Fibroblast of skin of right biceps (primary cell): ENCODE measurements at places on chromosomes 7 and 10.

GRCh38 chr7:151198945-151199848 is 11.1 kb downstream of the H2BK1 start:
- no peak for DNase-seq

GRCh38 chr10:31129271-31129670 is 97.6 kb upstream of the ZNF438 start:
- DNase-seq, result peak; percentile 95

DNA sequence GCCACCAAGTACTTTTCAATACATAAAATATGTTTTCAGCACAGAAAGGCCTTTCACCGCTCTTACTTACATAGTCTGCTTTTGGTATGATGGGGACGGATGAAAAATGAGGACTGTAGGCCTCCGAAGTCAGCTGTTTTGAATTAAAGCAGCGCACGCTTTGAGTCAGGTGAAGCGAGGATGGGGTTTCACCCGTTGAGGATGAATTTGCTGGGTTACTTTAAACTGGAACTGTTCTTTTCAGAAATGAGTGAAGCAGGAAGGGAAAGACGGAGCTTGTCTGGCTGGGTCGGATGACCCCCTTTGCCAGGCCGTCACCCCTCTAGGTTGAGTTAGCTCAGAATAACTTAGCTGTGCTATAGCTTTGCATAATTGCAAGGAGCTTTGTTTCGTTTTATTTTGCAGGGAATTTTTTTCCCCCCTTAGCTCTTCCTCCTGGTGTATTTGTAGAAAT is 40.0 kb downstream of the CUX1 start:
- DNase-seq, result no peak

- DNase-seq, result no peak
Observed at GRCh38 chr10:50972591-50972990, 87.2 kb upstream of the A1CF start.

GRCh38 chr7:47404010-47404409 is 177.9 kb downstream of the TNS3 start:
- peak; percentile 8 for DNase-seq

DNA sequence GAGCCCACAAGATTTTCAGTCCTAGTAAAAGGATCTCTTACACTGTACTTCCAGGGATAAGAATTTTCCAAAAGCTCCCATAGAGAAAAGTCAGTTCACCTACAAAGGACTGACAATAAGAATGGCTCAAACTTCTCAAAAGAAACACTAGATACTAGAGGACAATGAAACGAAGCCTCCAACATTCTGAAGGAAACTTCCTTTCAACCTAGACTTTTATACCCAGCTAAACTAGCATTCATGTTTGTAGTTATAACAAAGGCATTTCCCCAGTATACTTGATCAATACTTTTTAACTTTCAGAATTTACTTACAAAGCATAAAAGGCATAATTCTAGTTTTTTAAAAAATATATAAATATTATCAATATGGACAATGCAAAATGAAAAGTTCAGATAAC is 41.0 kb upstream of the DNAAF5 start:
- no peak for DNase-seq

DNA sequence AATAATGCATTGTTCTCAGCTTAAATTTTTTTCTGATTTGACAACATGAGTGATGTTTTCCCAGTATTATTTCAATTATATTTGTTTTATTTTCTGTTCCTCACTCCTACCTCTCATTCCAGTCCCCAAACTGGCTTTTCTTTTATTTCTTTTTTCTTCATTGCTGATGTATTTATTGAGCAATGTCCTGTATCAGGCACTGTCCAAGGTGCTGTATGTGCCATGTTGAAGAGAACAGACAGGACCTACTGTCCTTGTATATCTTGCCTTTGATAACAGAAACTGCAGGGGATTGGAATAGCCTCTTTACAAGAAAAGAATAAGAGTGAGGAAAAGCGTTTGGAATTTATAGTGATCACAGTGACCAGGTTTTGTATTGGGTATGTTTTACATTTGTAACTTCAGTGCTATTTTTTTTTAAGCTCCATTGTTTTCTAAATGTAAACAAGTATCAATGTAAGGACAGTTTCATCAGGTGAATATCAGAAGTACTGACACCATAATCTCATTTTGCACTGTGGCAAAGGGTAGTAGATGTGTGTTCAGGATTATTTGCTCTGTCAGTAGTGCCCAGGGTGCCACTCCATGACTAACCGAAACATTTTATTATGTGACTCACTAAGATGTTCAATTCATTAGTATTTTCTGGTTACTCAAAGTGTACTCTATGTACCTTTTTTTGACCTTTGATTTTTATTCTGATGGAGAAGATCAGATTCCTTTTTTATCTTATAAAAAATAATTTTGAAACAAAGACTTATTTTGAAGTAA is 15.6 kb upstream of the CLDN12 start:
- peak; percentile 33 for DNase-seq

GRCh38 chr10:128451879-128452278 is 325.7 kb upstream of the MKI67 start:
- DNase-seq, result no peak
